Trophoblast cell (in vitro differentiated cells and primary cell): ENCODE measurements at places on chromosomes 7 and 10.

- DNase-seq: peak; percentile 8
These were observed 306.2 kb downstream of the GPR37 start for GRCh38 chr7:124459101-124460055.

GRCh38 chr10:122293156-122293960, 22.3 kb downstream of the BTBD16 start:
- DNase-seq: peak; percentile 56

DNA sequence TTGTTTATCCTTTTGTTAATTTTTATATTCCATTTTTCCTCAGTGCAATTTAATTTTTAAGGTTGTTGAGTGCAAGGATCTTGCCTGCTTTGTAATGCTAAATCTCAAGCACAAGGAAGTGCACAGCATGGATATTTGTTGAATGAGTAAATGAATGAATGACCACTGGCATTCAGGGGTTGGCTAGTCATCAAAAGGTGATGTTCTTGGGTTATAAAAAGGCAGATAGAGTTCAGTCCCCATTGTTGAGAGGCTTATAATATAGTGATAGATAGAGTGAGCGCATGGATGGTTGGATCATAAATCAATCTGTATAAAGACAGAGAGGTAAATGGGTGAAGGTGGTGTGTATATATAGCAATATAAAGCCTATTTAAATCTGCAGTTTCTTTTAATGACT, 193.2 kb upstream of the KLF6 start:
- DNase-seq: no peak

- no peak for DNase-seq
These were observed 67.0 kb downstream of the MAP3K8 start for GRCh38 chr10:30500963-30501504.

- DNase-seq: no peak
These were observed at the start of gene PPP1R9A for GRCh38 chr7:94907026-94907810. Gene PPP1R9A (plus strand): TSS chr7:94907594. CDS start chr7:94910114, 2,520 bp downstream.

GRCh38 chr7:14602851-14603250, 299.7 kb downstream of the DGKB start:
- DNase-seq: no peak
